ENCODE measurements at places on chromosomes 3 and 15. TPM values are rescaled to one million over a fixed set of nuclear protein-coding genes. Genes with fewer than 3 reads are reported as not detected.

DNA sequence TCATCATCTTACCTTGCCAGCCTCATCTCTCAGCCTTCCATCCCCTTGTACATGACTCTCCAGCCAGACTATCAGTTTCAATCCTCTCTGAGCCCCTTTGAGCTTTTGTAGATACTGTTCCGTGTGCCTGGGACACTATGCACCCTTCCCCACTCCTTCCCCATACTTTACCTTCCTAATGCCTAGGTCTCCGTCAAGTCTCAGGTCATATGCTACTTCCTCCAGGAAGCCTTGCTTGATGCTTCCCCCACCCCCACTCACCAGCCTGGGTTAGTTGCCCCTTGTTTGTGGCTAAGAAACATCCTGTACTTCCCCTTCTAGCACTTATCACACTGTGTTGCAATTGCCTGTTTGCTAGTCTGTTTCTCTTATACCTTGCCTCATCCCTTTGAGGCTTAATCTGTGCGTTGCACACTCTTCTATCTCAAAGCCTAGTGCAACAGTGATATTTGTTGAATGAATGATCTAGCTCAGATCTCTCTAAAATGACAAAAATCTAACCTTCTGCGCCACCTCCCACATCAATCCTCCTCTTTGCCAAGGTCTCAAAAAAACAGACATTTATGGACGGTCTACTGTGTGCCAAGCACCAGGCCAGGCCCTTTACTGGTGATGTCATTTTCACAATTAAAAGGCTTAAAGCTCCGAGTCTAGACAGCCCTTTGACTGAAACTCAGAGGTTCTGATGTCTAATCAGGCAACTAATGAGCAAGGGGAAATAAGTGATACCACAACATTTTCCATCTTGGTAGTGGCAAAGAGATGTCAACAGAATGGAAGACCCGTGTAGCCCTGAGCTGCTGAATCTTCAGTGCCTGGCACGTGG is 6.5 kb upstream of the USP3 start:
- DNase-seq = no peak

GRCh38 chr15:87805117-87805820 is 451.3 kb downstream of the NTRK3 start:
- DNase-seq = no peak

GRCh38 chr3:42758126-42758525 is 14.9 kb downstream of the CCDC13 start:
- no peak for DNase-seq

DNA sequence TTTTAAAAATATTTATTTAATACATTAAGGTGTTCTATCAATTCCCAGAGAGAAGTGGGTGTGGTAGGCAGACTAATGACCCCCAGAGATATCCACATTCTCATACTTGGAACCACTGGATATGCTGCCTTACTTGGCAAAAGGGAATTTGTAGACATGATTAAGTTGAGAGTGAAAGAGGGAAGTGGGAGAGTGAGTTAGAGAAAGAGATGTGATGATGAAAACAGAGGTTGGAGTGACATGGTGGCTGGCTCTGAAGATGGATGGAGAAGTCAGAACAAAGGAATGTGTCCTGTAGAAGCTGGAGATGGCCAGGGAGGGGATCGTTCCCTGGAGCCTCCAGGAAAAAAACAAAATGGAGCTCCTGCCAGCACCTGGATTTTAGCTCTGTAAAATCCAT is 32.0 kb downstream of the TNFAIP8L3 start:
- DNase-seq = no peak

DNA sequence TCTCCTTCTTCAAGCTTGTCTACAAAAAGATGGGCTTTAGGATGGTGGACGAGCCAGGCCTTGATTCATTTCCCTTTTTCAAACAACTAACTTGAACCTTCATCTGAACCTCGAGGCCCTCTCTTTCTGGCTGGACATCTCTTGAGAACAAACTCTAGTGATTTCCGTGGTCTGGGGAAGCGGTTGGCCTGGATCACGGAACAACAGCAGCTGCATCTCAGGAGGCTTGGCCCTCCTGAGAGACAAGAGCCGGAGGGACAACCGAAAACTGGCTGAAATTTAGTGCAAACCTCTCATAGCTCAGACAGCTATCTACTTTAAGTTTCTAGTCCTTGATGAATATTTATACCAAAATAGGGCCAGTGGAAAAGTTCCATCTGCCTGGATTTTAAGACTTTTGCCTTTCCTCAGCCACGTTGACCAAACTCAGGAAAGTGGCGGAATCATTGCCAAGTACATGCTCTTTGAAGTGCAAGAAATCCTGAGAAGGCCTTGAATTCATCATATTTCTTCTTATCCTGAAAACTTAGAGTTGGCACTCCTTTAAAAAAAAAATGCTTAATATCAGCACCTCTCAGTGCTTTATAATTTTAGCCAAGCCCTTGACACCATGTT is 14.5 kb downstream of the LMCD1 start:
- no peak for DNase-seq

DNA sequence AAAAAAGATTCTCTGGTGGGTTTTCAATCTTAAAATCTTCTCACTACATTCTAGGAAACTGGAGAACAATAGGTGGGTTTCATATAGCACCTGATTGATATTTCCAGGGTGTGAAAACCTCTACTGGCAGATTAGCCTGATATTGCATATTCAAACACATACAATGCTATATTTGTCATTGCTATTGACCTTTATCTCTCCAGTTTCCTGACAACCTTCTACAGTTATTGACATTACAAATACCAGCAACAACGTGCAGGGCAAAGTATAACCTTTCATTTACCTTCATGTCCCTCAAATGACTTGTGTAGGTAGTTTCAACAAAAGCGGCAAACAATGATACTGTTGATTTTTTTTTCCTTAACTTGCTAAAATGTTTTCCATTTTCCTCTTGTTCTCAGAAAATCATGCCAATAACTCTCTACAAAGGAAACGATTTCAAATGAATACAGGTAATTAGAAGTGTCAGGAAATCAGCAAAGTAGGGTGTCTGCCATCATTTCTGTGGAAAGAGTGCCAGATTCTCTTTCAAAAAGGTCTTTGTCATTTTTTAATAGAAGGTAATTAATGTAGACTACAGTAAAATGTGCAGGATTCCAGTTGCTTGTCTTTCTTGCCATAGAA is 72.6 kb upstream of the CDIN1 start:
- no peak for DNase-seq

The GRM7 gene
- not detected for total RNA-seq

The C2CD4B gene
- total RNA-seq = not detected

DNA sequence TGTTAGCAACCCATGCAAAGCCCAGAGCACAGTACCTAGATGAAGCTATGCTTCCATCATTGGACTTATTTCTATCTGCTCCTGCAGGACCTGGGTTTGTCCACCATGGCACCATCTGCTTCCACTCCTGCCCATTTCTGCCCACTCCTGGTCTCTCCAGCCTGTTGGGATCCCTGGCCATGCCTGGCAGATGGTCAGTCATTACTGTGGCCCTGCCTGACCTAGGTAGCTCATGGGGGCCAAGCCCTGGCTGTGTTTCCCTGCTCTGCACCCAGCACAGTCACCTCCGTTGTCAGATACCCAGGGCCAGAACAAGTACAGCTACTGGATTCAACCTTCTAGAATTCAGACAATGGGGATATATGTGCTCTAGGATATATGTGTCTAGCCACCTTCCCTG is 185.8 kb upstream of the TLE3 start:
- no peak for DNase-seq

DNA sequence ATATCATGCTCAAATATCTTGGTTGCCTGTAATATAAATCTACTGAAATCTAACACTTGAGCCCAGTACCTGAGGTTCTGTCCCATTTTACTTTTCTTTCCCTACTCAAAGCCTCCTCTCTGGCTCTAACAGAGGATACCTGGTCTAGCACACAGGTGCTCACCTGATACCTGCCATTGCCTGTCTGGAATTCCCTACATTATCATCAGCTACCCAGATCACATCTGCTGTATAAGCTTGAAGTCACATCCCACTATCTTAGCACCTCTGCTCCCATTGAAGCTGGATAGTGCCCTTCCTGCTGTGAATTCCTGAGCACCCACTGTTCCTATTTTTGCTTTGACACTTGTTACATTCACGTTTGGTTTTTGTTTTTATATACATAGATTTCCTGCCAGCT is 30.5 kb downstream of the GYG1 start:
- DNase-seq = no peak

The PATL2 gene
- 0.21 TPM for total RNA-seq

The MST1R gene
- total RNA-seq = 98.9 TPM

The ATP2B2 gene
- total RNA-seq = not detected

- DNase-seq = no peak
Observed at GRCh38 chr3:15845475-15845874, 47.7 kb upstream of the ANKRD28 start.
